Neural progenitor cell (in vitro differentiated cells): ENCODE measurements at places on chromosomes 6 and 20.
A peak's percentile ranks its signal among the peaks of the same experiment; 100 is the strongest.

- DNase-seq, result no peak
Observed at GRCh38 chr6:12113190-12113577, 101.1 kb downstream of the HIVEP1 start.

DNA sequence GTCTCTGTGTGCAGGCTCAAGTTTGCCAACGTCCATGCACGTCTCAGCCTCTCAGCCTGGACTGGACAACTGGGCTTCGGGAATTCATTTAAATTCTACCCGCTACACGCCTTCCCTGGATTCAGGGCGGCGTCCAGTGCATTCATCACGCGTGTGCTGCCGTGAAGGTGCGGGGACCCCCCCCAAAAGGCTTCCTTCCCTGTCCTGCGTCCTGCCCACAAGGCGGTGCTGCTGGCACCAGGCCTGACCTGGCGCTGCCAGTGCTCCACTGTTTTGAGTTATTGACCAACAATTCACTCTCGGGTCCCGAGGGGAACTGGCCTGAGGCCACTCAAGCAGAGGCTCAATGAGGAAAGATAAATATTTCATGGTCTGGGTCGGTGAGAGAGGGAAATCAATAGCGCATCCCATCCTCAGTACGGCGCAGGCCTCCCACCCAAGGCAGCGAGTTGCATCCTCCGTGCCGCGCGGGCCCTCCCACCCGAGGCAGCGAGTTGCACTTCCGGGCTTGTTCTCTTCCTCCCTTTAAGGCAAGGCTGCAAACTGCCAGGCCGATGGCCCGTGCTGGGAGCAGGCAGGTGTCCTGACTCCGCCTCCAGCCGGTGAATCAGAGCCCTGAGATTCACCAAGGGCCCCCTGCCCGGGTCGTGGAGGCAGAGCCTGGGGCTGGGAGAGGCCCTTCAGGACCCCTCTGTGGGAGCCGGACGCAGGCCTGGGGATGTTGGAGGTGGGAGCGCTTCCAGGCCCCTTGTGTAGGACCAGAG is 22.8 kb upstream of the BHLHE23 start:
- peak; percentile 65 for DNase-seq

DNA sequence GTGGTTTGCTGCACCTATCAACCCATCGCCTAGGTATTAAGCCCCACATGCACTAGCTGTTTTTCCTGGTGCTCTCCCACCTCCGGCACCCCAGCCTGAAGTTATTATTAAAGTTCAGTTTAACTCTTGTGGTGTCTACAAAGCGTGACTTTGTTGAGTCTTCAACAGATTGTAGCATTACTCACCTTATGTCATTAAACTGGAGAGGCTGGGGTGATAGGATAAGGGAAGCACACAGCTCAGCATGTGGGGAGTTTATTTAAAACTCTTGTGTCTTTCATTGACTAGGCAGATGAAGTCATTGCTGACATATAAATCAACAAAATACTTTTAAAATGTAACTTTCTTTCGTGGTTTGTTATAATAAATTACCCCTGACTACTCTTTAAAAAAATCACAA is 84.7 kb upstream of the GCM1 start:
- DNase-seq, result no peak

DNA sequence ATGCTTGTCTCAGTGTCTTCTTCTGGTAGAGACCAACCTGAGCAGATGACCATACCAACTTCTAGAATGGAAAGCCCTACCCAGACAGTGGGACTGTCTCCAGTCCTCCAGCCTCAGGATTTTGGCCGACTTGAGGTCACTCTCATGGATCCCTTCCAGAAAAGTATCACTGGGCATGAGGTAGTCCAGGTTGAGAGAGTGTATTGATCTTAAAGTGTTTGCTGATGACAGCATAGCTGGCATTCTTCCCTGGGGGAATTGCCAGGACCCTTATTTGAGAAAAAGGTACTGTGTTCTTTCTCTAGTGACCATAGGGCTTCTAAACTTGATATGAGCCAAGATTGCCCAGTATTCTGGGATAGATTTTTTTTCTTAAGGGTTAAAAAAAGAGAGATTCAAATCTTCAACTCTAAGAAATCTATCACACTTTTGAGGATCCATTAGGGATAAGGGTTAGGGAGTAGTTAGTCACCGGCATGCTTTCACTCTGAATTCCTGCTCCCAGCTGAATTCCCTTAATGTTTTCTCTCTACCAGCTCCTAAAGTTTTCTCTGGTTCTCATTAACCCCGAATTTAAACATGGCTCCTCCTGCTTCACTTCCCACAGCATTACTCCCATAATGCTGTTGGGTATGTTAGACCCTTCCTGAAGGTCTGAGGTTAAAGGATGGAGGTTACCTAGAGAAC is 73.6 kb upstream of the FLRT3 start:
- no peak for DNase-seq

- no peak for DNase-seq
Observed at GRCh38 chr6:94389218-94389617, 969.9 kb upstream of the EPHA7 start.

- DNase-seq, result peak; percentile 65
Observed at GRCh38 chr20:62860924-62861691, 514 bp downstream of the TCFL5 start.

DNA sequence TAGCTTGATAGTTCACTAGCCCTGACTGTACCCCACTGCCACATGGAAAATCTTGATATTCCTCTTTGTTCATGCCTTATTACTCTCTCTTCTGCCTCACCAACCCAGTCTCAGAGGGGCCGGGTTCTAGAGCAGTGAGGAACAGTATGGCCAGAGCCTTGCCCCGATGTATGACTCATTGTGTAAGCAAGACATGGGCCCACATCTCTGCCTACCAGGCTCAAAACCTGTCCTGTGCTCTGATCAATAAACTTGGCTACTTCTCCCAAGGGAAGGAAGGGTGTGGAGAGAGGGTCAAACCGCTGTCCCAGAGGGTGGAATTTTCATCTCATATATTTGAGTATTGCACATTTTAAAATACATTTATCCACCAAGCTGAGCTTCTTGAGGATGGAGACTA is 91.7 kb downstream of the DNAH8 start:
- DNase-seq, result no peak

GRCh38 chr6:149060985-149061760 is 256.3 kb upstream of the TAB2 start:
- no peak for DNase-seq

GRCh38 chr20:3847429-3847940 is 851 bp downstream of the MAVS start:
- no peak for DNase-seq

GRCh38 chr6:17574866-17575560 is 25.1 kb upstream of the FAM8A1 start:
- no peak for DNase-seq

DNA sequence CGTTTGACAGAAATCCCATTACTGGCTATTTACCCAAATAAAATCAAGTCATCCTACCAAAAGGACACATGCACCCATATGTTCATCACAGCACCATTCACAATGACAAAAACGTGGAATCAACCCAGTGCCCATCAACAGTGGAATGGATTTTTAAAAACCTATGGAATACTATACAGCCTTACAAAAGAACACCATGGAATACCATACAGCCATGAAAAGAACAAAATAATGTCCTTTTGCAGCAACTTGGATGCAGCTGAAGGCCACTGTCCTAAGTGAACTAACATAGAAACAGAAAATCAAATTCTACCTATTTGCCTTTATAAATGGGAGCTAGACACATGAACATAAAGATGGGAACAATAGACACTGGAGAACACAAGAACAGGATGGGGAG is 17.4 kb upstream of the IPCEF1 start:
- DNase-seq, result no peak

DNA sequence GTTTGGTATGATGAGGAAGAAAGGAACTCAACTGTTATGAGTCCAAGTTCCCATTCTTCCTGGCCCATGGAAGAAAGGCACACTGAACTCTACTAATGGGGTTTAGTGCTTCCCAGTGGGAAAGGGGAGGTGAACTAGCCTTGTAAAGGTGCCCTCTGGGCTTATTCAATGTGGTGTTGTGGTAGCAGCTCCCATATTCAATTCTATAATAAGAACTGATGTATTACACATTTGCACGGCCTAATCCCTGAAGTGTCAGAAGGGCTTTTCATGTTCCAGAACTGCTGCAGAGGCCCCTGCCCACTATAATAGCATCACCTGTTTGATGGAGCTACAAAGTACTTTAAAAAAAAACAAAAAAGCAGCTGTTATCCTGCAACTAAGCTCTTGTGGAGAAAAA is 17.1 kb downstream of the PRKN start:
- DNase-seq, result no peak

DNA sequence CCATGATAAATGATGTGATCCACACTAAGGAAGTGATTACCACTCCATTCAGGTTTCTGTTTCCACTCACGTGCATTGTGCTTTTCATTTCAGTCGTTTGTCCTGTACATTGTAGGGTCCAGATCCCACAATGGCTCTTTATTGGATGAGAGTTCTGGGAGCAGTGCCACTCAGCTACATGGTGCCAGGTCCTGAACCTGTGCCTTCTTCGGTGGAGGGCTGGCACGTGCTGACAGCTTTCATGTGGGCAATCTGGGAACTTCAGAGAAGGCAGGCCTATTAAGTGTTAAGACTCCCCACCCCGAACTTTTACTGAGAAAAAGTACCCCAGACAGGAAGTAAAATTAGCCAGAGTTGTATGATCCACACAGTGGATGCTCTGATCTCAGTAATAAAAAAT is 255.0 kb downstream of the ESR1 start:
- no peak for DNase-seq

GRCh38 chr6:140599916-140600315 is 1225.5 kb upstream of the CITED2 start:
- DNase-seq, result no peak

DNA sequence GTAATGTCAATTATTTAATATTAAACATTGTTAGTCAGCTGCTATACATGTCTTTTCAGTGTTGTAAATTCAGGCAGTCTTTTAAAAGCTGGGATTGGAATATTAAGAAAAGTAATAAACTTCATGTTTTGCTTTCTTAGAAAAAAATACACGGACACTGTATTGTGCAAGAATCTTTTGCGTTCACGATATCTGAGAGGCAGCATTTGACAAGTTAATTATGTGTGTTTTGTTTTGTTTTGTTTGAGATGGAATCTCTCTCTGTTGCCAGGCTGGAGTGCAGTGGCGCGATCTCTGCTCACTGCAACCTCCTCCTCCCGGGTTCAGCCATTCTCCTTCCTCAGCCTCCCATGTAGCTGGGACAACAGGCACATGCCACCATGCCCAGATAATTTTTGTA is 1661.3 kb downstream of the HACE1 start:
- no peak for DNase-seq

DNA sequence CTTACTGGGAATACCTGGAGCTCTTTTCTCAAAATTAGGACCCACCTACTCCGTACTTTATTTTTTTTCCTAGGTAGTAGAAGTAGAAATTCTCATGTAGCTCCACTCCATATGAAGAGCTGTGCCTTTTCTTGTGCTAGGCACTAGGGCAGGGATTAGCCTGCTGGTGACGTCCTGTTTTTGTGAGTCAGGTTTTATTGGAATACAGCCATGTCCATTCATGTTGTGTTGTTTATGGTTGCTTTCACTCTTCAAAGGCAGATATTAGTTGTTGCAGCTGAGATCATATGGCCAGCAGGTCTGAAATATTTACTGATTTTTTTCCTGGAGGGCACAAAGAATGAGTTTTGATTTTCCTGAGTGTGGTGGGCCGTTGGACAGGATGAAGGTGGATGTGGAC is 20.5 kb downstream of the XRN2 start:
- DNase-seq, result no peak

- DNase-seq, result no peak
Observed at GRCh38 chr6:85143676-85144075, 306.2 kb upstream of the NT5E start.

DNA sequence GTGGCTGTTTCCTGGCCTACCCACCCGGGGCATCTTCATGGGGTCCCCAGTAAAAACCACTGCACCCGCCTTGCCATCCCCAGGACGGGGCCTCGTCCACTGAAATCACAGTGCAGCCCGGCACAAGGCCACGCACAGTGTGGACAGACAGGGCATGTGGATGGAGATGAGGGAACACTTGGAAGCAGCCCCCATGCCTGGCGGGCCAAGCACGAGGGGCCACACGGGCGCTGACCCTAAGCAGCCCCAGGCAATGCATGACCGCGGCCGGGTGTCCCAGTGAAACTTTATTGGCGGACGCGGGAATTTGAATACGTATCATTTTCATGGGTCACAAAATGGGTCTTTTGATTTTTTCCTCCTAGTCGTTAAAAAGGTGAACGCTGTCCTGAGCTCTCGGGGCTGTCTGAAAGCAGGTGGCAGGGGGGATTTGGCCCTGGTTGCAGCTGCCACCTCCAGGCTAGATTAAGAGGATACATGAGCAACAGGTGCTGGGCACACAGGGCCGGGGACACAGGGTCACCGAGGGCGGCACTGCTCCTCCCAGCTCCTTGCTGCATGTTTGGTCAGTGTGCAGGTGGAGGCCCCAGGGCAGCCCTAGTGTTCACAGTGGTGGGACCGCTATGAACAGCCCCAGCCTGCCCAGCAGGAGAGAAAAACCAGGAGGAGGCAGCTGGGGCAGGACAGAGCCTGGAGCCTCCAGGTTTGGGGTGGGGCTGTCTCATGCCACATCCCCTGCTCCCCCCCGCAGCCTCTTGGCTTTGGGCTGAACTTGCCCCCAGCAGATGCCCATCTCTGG is 74.9 kb upstream of the SLCO4A1 start:
- no peak for DNase-seq

DNA sequence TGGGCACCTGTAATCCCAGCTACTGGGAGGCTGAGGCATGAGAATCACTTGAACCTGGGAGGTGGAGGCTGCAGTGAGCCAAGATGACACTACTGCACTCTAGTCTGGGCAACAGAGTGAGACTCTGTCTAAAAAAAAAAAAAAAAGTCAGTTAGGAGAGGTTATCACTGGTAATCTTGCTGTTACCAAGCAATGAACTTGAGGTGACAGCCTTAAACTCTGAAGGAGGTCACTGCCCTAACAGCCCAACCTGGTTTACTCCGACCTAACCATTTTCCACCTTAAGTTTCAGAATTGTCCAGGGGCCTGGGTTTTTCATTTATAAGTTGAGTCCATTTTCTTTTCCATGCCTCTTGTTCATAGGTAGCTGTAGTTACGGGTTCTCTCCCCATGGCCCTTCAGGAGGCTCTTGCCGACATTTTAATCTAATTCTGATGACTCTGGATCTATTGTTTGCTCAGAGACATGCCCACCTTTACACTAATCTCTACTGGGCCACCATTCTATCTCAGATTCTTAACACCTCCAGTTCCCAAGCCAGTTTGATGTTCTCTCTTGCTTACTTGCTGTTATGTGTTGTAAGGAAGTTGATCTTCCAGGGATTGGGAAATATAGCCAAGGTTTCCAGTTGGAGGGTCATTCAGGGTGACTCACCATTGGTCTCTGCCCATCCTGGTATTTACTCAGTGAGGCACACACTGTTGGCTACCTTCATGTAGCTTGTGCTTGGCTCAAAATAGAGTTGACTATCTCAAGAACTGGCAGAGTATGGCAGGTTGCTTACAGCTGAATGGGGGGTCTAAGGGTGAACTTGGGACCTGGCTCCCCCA is 29.1 kb downstream of the SHLD1 start:
- no peak for DNase-seq

- DNase-seq, result no peak
Observed at GRCh38 chr6:40443842-40444241, 143.3 kb downstream of the LRFN2 start.

DNA sequence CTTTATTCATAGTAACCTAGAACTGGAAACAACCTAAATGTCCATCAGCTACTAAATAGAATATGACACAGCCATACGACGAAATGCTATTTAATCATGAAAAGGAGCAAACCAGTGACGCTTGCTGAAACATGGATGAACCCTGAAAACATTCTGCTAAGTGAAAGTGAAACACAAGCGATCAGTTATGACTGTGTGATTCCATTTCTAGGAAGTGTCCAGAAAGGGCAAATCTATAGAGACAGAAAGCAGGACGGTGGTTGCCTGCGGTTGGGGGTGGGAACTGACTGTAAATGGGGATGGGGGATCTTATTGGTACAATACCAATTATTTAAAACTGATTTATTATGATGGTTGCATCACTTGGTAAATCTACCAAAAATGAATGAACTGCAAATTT is 126.8 kb downstream of the IPCEF1 start:
- DNase-seq, result no peak
